ENCODE measurements at places on chromosomes 1 and 21. TPM values are rescaled to one million over a fixed set of nuclear protein-coding genes. Genes with fewer than 3 reads are reported as not detected.

Gene DRAXIN
- total RNA-seq: 0.51 TPM

Gene INSRR
- not detected for total RNA-seq

GRCh38 chr1:65952696-65953095, 160.0 kb downstream of the PDE4B start:
- no peaks in the 10 kb centered on the region for H3K36me3 ChIP-seq
- H3K27me3 ChIP-seq: no peaks in the 10 kb centered on the region
- peak; percentile 65 for DNase-seq
- peaks cover 2% of the 10 kb centered on the region for H3K4me1 ChIP-seq
- no peak overlapping the region for H3K27ac ChIP-seq

- no peaks in the 10 kb centered on the region for H3K36me3 ChIP-seq
- no peaks in the 10 kb centered on the region for H3K4me1 ChIP-seq
- DNase-seq: no peak
- H3K4me3 ChIP-seq: no peak overlapping the region
- H3K27ac ChIP-seq: no peak overlapping the region
- H3K27me3 ChIP-seq: no peaks in the 10 kb centered on the region
Measured at GRCh38 chr1:61273861-61274260, 191.5 kb downstream of the NFIA start.

Gene KRTAP19-3
- not detected for total RNA-seq

DNA sequence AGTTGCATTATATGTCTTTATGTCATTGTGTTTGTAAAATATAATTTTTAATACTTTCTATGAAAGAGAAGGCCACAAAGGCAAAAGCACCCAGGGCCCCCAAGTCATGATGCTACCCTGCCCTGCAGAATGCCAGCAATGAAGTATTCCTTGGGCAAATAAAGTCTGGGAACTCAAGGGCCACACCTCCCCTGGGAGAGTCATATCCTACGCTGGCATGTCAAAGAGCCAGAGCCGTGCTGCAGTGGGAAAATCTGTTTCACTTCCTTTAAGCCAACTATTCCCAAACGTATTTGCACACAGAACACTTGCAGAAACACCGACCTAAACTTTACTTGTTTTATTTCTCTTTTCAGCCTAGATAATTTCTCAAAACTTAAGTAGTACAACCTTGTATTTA, 98.4 kb upstream of the KAZN start:
- no peak overlapping the region for H3K27ac ChIP-seq
- H3K4me3 ChIP-seq: no peak overlapping the region
- no peak for DNase-seq
- no peaks in the 10 kb centered on the region for H3K36me3 ChIP-seq
- no peaks in the 10 kb centered on the region for H3K27me3 ChIP-seq

DNA sequence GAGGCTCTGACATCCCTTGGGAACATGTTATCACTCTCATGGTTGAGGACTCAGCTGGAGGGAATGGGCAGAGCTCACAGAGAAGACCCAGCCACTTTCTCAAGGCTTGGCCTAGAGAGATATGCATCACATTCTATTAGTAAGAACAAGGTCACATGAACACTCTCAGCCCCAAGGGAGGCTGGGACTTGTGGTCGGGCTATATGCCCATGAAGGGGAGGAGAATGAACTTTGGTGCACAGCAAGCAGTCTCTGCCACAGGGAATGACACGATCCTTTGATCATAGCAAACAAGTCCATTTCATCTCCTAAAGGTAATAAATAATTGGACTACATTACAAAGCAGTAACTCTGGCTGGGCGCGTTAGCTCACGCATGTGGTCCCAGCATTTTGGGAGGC, 105.7 kb downstream of the SYF2 start:
- peaks cover 1% of the 10 kb centered on the region for H3K27me3 ChIP-seq
- no peaks in the 10 kb centered on the region for H3K4me1 ChIP-seq
- no peak for DNase-seq
- H3K27ac ChIP-seq: no peak overlapping the region
- no peak overlapping the region for H3K4me3 ChIP-seq
- H3K36me3 ChIP-seq: no peaks in the 10 kb centered on the region

GRCh38 chr1:67889466-67889865, 56.2 kb upstream of the GNG12 start:
- no peaks in the 10 kb centered on the region for H3K27me3 ChIP-seq
- H3K36me3 ChIP-seq: no peaks in the 10 kb centered on the region
- peaks cover 5% of the 10 kb centered on the region for H3K4me1 ChIP-seq
- no peak for DNase-seq
- H3K27ac ChIP-seq: peak overlapping the region; percentile 41

DNA sequence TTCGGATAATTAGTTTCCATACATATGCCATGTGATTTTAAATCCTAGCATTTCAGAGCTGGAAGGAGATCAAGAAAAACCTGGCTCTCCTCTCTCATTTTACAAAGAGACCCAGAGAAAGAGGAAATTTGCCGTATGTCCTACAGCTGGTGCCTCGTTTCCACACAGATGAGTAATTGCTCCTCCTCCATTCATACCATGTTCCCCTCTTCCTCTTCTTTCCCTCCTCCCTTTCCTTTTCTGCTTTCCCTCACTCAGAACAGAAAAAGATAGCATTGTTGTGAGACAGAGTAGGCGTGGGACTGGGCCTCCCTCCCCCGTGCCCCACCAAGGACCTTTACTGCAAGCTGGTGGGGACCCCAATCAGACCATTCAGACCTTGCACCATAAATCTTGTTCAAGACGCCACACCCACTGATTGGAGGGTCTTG, 13.7 kb upstream of the SLC44A3 start:
- H3K27me3 ChIP-seq: no peaks in the 10 kb centered on the region
- DNase-seq: peak; percentile 60
- H3K4me1 ChIP-seq: peaks cover 19% of the 10 kb centered on the region

Gene FYB2
- total RNA-seq: not detected

DNA sequence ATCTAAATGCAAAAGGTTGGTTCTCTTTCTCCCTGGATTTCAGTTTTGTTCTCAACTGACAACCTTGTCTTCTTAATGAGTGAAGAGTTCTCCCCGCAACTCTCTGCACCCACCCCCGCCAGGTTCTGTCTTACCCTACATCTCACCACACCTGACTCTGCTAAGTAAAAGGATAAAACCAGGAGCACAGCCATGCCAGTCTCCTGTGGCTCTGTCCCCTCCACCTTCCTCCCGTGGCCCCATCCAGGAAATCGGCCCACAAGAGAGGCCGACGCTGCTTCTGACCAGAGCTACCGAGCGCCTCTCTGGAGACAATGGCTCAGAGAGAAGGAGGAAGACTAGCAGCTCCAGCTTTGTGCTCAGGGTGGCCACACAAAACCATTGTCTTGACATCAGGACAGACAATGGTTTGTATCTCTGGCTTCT, 72.2 kb downstream of the PLEKHA6 start:
- H3K36me3 ChIP-seq: no peaks in the 10 kb centered on the region
- no peak for DNase-seq
- peaks cover 4% of the 10 kb centered on the region for H3K4me1 ChIP-seq
- no peak overlapping the region for H3K27ac ChIP-seq
- H3K27me3 ChIP-seq: peaks cover 14% of the 10 kb centered on the region
- no peak overlapping the region for H3K4me3 ChIP-seq

Gene NR0B2
- not detected for total RNA-seq

DNA sequence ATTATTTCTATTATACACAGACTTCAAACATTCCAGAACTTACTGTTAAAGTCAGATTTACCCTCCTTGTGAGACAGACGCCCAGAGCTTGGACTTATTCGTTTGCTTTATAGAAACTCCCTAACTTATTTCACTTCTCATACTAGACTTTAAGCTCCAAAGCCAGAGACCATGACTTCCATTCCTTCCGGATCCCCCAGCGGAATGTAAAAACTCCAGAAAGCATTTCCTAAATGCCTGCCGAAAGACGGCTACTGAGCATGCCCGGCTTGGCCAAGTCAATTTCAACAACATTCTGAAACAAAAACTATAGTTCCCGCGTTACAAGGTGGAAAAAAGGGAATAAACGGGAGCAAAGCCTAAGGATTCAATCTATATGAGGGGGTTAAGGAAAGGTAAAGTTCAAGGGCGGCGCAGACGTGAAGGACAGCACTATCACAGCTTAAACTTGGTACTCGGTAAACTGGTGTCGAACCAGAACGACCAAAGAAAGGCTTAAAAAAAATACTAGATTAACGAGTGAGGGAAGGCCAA, 1.1 kb downstream of the USP48 start:
- peaks cover 4% of the 10 kb centered on the region for H3K4me1 ChIP-seq
- no peaks in the 10 kb centered on the region for H3K27me3 ChIP-seq
- peak; percentile 42 for DNase-seq
- no peaks in the 10 kb centered on the region for H3K36me3 ChIP-seq

- no peak overlapping the region for H3K4me3 ChIP-seq
- no peak overlapping the region for H3K27ac ChIP-seq
- no peaks in the 10 kb centered on the region for H3K4me1 ChIP-seq
- no peak for DNase-seq
Measured at GRCh38 chr21:45000637-45001133, 60.9 kb downstream of the SLX9 start.

DNA sequence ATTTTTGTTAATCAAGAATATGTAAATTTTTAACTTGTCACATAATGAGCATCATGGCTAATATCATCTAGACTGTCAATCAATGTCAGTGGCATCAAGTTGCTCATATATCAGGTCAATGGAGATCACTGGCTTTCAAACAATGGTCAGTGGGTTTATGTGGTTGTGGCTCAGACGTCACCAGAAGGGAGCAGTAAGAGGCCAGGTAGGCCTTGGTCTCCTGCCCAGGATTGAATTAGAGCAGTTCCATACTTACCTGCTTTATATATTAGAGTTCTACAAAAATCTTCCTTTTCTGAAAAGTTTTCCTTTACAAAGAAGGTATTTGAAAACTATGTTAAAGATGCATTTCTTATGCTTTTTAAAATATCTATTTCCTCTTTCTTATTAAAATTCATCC, 206.3 kb upstream of the B3GALT2 start:
- H3K27me3 ChIP-seq: no peaks in the 10 kb centered on the region
- no peaks in the 10 kb centered on the region for H3K4me1 ChIP-seq
- no peak overlapping the region for H3K4me3 ChIP-seq
- H3K36me3 ChIP-seq: no peaks in the 10 kb centered on the region

Gene CELA2B
- total RNA-seq: not detected

Gene FCAMR
- total RNA-seq: not detected

DNA sequence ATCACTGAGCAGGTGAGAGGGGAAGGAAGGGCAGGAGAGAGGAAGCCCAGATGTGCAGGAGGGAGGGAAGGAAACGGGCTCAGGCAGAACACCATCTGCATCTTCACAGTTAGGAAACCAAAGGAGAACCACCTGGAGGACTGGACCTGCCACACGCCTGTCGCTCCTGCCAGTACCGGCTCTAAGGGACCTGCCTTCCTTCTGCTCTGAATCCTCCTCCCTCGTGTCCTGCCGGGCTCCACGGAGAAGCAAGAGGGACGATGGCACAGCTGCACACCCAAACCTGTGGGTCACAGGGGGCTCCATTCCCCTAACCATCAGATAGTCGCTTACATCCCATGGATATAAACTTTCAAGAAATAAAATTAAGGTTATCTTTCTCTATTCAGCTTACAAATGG, 56.1 kb downstream of the TOR1AIP2 start:
- no peaks in the 10 kb centered on the region for H3K27me3 ChIP-seq
- H3K27ac ChIP-seq: no peak overlapping the region
- no peak overlapping the region for H3K4me3 ChIP-seq
- H3K36me3 ChIP-seq: no peaks in the 10 kb centered on the region

DNA sequence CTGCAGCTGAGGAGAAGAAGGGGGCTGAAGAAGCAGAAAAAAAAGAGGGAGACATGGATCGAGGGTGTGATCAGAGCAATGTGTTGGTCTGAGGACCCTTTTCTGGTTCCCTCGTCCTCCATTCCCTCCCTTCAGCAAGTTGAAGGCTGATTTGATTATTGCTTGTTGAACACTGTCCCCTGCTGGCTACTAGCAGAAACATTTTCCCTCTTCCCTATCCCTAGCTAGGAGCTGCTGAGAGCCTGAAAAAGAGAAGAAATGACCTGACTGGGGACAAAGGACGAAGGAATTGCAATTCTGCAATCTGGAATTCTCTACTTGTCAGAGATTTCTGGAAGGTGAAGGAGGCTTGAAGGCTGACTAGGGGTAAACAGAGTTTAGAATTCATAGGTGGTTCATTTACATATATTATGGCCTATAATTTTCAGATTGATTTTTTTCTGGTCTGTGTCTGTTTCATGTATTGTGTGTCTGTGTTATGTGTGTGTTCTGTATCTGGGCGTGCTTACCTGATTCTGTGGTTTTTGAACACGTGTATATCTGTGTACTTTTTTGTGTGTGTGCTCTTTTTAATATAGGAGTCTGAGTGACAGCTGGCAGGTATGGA, 9.8 kb downstream of the NHLH1 start:
- H3K4me1 ChIP-seq: no peaks in the 10 kb centered on the region
- no peaks in the 10 kb centered on the region for H3K36me3 ChIP-seq
- DNase-seq: peak; percentile 66
- H3K27ac ChIP-seq: no peak overlapping the region
- no peak overlapping the region for H3K4me3 ChIP-seq
- peaks cover 2% of the 10 kb centered on the region for H3K27me3 ChIP-seq

DNA sequence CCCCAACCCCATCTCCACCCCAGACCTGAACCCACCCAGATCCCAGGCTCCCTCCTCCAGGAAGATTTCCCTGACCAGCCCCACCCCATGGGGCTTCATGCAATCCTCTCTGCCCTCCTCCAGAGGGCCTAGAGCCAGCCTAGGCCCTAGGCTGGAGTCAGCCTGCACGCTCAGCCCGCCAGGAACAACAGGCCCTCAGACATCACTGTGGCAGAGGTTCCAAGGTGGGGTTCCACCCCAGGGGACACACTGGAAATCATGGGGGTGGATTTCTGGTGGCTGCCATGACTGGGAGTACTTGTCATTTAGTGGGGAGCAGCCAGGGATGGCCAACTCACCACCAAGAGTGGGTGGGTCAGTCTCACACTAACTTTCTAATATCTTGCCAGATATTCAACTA, 122.0 kb downstream of the GLIS1 start:
- no peak overlapping the region for H3K27ac ChIP-seq
- no peak for DNase-seq
- H3K27me3 ChIP-seq: no peaks in the 10 kb centered on the region
- H3K4me3 ChIP-seq: no peak overlapping the region
- H3K4me1 ChIP-seq: no peaks in the 10 kb centered on the region

DNA sequence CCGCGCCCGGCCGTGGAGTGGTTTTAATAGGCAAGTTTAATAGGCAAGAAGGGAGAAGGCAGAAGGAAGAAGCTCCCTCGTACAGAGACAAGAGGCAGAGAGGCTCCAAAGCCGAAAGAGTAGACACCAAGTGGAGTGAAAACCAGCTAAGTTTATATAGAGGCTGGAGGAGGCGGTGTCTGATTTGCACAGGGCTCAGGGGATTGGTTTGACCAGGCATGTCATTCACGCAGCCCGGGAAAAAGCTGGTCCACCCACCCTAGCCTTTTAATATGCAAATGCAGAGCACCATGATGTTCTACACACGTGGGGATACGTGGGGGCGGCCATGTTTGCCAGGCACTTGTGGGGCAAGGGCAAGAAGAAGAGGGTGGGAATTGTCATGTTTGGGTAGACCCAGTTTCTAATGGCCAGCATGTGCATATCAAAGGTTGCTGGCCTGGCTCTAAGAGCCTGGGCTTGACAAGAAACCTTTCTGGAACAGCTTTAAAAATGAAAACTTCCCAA, 18.0 kb upstream of the SOD1 start:
- no peak overlapping the region for H3K27ac ChIP-seq
- H3K4me3 ChIP-seq: no peak overlapping the region
- no peaks in the 10 kb centered on the region for H3K4me1 ChIP-seq
- no peaks in the 10 kb centered on the region for H3K27me3 ChIP-seq
- DNase-seq: no peak
- H3K36me3 ChIP-seq: no peaks in the 10 kb centered on the region

GRCh38 chr21:33560965-33561364, 18.1 kb downstream of the SON start:
- H3K4me1 ChIP-seq: no peaks in the 10 kb centered on the region
- H3K4me3 ChIP-seq: no peak overlapping the region
- H3K36me3 ChIP-seq: peaks cover 13% of the 10 kb centered on the region
- H3K27ac ChIP-seq: no peak overlapping the region
- no peaks in the 10 kb centered on the region for H3K27me3 ChIP-seq
